Left cardiac atrium (tissue), 4 donors: ENCODE measurements at places on chromosomes 13 and 19. TPM values are rescaled to one million over a fixed set of nuclear protein-coding genes. Genes with fewer than 3 reads are reported as not detected.

GRCh38 chr13:90454002-90454636, 893.4 kb upstream of the MIR17HG start:
- no peak for DNase-seq

DNA sequence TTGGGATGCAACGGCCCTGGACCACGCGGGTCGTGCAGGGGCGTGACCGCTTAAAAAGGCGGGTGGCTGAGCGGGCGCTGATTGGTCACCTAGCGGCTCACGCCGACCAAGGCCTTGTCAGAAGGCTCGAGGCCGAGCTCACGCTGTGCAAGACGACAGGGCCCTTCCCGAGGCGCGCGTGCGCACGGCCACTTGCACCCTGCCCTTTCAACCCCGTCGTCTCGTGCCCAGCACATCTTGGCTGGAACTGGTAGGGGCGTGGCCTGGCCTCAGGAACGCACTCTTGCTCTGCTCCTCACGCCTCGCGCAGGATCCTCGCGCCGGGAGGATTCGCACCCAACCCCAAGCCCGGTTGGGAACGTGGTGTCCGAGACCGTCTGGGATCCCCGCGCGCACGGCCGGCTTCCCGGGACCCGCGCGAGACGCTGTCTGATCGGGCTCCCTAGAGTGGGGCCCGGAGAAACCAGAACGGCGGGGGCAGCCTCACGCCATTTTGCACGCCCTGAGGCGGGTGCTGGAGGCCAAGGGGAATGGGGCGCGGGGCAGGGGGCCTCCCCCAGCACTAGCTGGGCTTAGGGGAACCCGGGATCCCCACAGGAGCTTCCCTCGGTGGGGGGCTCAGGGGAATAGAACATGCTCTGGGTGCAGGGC, at the start of gene MEIOSIN:
MEIOSIN (plus strand) TSS at position 280 of the 651 bp plus-strand sequence. CDS start 1,938 bp downstream, outside the sequence.
- no peak for DNase-seq

- DNase-seq = peak; percentile 87
Measured at GRCh38 chr19:10644260-10645007, 9.7 kb upstream of the ILF3 start.

- DNase-seq = no peak
Measured at GRCh38 chr19:46324277-46324676, 22.6 kb upstream of the PPP5C start.

- DNase-seq = no peak
Measured at GRCh38 chr13:53907891-53908290, 879.3 kb downstream of the OLFM4 start.

- DNase-seq = no peak
Measured at GRCh38 chr19:55242517-55242916, 14.0 kb upstream of the TMEM86B start.

GRCh38 chr13:66069570-66069969, 1160.6 kb downstream of the PCDH9 start:
- DNase-seq = no peak

DNA sequence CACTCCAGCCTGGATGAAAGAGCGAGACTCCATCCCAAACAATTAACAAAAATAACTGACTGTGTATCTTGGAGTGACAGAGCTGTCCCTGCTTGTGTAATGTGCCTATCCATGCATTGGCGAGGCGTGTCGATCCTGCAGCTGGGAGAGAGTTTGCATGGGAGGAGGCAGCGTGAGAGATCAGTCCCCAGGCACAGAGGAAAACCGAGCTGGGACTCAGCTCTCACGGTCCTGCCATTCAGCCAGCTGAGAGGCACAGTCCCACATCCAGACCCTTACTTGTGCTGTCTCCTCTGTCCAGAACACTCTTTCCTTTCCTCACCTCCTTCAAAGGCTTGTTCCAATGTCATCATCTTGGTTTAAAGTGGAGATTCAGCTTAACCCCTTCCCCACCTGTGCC, 11.9 kb upstream of the SULT2B1 start:
- DNase-seq = no peak

DNA sequence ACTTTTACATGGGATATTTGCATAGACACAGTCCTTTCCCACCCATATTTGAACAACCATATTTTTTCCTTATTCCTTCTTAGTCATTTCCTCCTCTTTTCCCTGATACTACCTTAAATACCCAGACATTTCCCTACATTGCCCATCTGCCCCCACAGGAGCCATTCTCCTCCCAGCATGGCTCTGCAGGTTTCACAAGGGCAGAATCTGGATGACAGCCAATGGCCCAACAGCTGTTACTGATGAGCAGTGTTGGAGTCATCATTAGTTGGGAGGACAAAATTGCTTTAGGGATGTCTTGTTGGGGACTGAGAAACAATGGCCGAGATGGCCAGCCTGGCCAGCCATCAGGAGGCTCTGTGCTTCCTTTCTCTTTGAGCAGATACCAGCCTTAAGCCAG, 209.5 kb downstream of the KLF5 start:
- no peak for DNase-seq

DNA sequence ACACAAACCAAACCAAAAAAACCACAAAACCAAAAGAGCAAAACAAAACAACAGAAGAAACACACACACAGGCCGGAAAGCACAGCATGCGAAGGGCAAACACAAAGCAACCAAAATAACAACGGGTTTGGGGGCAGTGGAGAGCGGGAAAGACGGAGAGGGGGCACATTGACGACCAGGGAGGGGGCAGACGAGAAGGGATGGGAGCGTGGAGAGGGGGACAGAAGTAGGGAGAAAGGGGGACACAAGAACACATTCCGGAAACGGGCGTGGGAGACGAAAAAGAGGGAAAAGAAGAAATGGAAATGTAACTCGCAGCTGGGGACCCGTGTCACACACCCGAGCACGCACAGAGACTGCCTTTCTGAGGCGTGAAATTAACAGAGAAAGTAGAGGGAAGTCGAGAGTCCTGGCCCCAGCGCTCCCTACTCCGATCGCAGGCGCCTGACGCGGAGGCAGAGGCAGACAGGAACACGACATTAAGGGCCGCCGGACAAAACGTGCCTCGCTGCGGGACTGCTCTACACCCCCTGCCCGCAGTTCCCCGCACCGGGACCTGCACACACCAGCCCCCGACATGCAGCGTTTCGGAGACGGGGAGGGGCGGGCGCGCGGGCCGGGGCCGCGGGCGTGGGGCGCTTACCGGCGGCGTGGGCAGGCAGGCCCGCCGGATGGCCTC, 652 bp downstream of the POU4F1 start:
- no peak for DNase-seq

GRCh38 chr13:58921129-58921528, 1242.6 kb downstream of the DIAPH3 start:
- no peak for DNase-seq

DNA sequence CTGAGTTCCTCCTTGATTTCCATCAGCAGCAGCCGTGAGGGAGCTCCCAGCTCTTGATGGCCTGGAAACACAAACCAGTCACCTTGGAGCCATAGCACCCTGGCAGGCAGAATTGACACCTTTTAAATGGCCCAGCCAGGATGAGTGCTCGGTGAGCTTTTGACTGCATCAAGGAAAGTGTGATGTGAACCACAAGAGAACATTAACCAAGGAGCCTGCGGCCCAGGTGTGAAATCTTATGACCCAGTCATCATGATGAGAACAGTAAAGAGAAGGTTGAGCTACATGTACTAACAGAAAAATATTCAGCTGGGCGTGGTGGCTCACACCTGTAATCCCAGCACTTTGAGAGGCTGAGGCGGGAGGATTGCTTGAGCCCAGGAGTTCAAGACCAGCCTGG, 22.8 kb downstream of the SUGP2 start:
- DNase-seq = no peak

- no peak for DNase-seq
Measured at GRCh38 chr13:100088273-100088643, 635 bp upstream of the PCCA start.

GRCh38 chr19:46791944-46792343, 3.5 kb upstream of the SLC1A5 start:
- DNase-seq = no peak

DNA sequence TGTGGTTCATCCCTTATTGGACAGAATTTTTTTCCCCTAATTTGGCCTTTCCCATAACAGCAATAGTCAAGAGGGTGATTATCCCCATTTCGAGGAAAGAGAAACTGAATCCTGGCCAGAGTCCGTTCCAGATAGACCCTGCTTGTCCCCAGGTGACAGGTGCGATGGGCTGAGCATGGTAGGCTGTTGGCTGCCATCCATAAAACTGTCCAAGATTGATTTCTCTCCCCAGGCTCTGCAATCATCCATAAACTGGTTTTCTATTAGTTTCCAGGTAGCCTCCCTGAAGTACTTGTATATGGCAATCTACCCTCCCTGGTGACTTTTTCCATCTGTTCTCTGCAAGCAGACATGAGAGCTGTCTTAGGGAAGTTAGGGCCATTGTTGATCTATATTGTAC, 25.4 kb downstream of the SERP2 start:
- DNase-seq = no peak

DNA sequence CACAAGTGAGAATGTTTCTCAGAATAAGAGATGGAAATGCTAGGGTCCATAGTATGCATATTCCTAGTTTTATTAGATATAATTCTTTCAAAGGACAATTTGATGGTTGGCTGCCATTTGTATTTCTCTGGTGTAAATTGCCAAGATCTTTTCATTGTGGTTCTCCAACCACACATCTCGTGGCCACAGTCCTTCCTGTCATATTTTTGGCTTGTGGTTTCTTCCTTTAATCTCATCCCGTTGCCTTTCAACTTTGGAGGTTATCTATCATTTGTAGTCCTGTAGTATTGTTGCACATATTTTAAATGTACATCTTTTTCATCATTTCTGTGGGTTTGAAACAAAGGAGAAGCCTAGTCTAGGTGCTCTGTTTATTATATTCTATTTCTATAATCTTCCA, 61.2 kb downstream of the WASF3 start:
- DNase-seq = no peak

- DNase-seq = no peak
Measured at GRCh38 chr13:58633226-58633625, 1001.7 kb downstream of the PCDH17 start.

IGFL1 gene
- not detected for total RNA-seq

PRDX2 gene
- 629 TPM for total RNA-seq

OSCAR gene
- total RNA-seq = 1.9 TPM

ZNF665 gene
- total RNA-seq = 1.3 TPM

FCHO1 gene
- total RNA-seq = 1.5 TPM

DDX49 gene
- total RNA-seq = 24.2 TPM

KMT5C gene
- total RNA-seq = 6.7 TPM

KLK14 gene
- total RNA-seq = 0.31 TPM
